ENCODE measurements at places on chromosomes 6 and 20.

DNA sequence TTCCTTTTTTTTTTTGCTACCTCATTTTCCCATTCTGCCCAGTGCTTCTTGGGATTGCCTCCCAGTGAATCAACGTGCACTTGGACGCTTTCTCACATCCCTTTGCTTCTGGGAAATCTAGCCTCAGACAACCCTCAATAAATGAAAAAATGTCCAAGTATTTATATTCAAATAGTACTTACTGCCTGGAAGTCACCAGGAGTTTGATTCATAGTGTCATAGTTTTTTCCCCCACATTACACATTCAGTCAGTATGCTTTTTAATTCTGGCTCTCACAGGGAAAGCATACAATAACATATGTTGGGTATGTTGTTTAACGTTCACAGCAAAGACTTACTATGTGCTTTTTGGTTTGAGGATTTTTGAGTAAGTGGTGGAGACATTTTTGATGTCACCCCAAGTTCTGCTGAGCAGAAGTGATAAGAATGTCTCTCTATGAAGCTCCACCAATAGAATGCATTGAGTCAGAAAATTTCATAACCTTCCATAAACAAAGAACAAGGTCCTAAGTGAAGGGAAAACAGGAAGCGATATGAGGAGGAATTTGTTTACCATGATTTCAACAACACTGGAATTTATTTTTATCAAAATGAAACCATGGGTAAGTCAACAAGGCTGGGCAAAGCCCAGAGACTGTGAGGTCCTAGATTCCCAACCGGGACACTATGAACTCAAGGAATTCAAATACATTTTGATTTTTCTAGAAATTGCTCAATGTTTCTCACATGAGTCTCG is 301.2 kb upstream of the BMP2 start:
- DNase-seq = no peak

DNA sequence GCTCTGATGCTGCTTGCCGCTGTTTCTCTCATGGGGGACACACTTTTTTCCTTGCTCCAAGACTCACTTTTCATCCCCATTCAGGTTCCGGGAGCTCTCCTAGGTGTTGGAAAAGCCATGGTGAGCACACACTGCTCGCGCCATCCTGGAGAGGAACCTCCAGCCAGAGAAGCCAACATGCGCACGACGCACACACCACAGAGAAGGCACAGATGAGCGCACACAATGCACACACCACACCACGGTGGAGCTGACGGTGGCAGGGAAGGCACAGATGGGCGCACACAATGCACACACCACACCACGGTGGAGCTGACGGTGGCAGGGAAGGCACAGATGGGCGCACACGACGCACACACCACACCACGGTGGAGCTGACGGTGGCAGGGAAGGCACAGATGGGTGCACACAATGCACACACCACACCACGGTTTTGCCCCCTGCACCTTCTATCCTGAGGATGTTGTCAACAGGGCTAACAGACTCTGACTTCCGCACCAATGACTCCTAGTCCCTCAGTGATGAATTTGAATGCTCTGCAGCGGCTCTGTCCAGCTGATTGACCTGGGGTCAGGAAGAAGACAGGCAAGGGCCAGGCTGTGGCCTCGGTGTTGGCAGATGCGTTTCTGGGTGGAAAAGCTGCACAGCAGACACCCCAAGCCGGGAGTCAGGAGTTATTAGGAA is 154.7 kb downstream of the ERMARD start:
- DNase-seq = no peak

- no peak for DNase-seq
Observed at GRCh38 chr6:32664827-32665362, 1.6 kb downstream of the HLA-DQB1 start.

GRCh38 chr6:106693418-106693817 is 64.0 kb downstream of the QRSL1 start:
- DNase-seq = no peak

- DNase-seq = no peak
Observed at GRCh38 chr6:166464068-166465002, 81.6 kb upstream of the MPC1 start.

DNA sequence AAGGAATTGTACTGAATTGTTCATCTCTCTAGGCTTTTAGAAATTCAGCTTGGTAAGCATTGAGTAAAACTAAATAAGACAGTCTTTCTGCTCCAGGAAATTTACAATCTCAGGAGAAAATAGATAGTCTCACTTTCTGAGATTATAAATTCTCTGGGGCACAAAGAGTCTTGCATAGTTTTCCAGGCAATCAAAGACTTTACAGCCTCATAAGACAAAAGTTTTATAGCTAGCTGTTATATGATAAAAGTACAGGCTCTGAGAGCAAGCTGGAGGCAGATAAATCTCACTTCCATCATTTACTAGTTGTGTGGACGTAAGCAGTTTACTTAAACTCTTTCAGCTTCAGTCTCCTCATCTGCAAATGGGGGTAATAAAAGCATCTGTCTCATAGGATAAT is 11.4 kb downstream of the FRK start:
- DNase-seq = no peak

DNA sequence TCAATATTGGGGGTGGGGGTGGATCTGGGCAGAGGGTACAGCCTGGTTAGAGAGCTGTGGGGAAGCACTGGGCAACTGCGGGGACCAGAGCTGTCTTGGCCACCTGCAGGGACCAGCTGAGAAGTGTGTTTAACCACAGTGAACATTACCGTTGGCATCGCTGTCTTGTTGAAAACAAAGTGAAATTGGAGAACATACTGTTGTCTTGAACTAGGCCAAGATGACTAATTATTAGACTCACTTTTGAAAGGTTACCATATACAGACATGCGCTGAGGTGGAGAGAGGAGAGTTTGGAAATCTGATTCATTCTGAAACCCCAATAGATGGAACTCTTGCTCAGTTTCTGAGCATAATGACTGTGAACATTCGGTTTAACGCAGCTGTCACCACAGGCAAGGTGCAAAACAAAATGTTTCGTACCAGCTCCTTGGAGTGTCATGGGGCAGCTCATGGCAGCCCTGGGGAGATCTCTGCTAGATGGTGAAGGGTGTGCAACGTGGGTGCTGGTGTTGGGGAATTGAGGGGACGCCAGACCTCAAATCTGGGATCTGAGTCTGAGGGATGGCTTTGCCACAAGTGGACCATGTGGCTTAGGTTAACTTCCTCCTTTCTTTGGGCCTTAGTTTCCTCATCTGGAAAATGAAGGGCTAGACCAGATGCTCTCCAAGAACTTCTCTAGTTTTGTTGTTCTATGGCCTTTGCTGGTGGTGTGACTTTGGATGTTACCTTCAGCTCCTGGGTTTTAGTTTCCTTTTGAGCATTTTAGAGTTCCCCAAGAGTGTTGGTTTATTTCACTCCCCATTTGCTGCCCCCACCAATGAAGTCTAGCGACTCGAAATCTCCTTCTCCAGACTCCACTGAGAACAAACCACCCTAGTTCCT is 24.6 kb upstream of the GTSF1L start:
- no peak for DNase-seq

GRCh38 chr6:4712291-4712690 is 63.9 kb upstream of the CDYL start:
- no peak for DNase-seq

GRCh38 chr6:105257340-105257739 is 77.5 kb upstream of the POPDC3 start:
- no peak for DNase-seq

DNA sequence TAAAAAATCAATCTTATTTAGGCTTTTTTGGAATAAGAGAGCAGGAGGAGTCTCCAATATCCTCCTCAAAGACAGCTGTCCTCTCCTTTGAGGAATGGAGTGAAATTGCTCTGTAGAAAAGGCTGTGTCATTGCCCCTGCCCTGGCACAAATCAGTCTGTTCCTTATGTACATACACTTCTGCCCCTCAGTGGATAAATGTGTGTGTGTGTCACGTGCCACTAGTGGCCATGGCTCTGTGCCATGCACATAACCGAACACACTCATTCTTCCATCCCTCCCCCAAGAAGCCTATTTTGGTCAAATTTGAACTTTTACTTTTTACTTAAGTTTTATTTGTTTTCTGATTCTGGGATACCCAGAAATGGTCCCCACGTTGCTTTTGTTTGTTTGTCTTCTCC is 49.2 kb downstream of the ANKS1A start:
- no peak for DNase-seq

- DNase-seq = no peak
Observed at GRCh38 chr6:75230484-75231325, 12.9 kb downstream of the COX7A2 start.

DNA sequence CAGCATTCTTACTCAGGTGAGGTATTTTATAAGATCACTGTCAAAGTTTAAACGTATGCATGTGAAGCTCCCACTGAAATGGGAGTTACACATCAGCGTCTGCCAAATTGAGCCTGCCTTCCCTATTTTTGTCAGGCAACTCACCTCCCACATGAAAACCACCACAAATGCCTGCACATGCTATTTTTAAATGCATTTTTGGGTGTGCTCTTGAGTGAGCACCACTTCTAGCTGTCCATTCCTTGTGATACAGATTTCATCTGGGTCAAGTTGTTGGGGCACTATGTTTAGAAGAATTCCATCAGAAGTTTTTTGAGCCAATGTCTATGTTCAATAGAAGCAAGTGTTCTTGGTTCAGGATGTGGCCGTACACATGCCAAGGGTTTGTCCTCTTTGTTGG is 71.7 kb upstream of the RIPPLY2 start:
- DNase-seq = no peak

GRCh38 chr6:116682334-116682712 is 1.3 kb downstream of the KPNA5 start:
- DNase-seq = no peak

- no peak for DNase-seq
Observed at GRCh38 chr6:99187429-99187828, 162.0 kb downstream of the FAXC start.

- DNase-seq = no peak
Observed at GRCh38 chr20:60214901-60215815, 256.9 kb downstream of the CDH26 start.

- no peak for DNase-seq
Observed at GRCh38 chr6:47809873-47810272, 28.0 kb downstream of the OPN5 start.

DNA sequence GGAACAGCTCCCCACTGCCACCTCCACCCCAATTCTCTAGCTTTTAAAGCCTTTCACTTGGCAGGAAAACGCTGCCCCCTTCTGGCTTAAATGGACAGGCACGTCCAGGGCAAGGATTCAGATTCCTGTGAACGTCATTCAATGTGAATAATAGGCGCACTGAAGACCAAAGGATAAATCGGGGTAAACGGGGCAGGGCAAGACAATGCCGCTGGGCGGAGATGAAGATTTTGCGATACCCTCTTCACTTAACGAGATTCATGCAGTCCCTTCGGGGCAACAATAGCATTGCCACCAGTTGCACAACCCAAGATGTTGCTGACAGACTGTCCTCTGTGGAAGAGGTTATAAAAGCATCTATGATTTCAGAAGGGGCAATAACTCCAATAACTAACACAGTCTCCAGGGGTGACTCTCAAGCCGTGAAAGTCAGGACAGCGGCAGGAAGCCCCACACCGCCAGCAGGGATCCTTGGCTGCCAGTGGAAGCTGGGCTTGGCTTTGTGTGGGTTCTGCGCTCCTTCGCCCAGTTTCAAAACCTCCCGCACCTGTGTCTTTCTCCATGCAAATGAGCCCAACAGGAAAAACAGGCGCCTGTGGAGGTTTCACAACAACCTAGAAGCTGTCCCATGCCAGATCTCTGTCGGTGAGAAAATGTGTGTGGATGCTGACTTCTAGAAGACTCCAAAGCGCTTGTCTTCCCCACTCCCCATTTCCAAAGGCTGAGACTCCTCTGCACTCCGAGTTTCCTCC is 291.8 kb downstream of the BMP7 start:
- no peak for DNase-seq

DNA sequence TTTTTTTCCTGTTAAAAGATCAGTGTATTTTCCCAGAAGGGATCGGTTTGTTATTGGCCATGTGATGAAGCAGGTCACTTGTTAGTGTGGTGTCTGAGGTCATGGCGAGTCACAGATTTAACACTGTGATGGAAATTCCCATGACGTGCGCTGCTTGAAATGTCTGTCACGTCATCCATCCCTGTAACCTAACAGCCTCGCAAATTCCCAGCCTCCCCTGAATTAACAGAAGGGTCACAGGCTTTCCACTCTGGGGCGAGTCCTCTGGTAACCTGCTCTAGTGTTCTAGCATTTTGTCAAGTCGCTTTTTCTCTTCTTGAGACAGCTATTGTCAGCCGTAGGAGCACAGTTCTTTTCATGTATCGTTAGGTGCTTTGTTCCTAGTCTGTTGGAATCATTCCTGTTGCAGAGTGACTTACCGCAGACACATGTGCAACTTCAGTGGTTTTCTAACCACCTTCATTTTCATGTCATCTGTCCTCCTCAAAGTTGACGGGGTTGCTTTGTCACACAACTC is 137.2 kb downstream of the MAP3K4 start:
- no peak for DNase-seq

DNA sequence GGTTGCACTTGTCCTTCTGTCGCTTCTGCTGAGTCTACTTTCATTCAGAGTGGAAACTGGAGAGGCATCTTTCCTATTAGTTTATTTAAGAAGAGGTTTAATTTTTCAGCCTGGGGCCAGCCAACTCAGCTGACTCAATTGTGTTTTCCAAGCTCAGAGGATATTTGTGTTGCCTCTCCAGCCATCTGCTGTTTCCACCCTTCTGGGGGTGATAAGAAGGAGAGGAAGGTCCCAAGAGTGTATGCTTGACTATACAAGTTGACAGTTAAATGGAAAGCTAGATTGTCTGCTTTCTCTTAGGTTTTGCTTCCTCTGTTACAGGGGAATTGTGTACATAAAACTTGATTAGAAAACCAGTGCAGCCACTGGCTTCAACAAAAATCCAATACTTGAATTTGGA is 3.0 kb downstream of the PSMF1 start:
- DNase-seq = no peak

- DNase-seq = no peak
Observed at GRCh38 chr20:24985802-24986201, 6.7 kb downstream of the APMAP start.

GRCh38 chr6:114142258-114142657 is 171.3 kb upstream of the HDAC2 start:
- no peak for DNase-seq

GRCh38 chr6:167831281-167831828 is 4.6 kb downstream of the AFDN start:
- DNase-seq = no peak

Measured in activated effector memory CD4-positive, alpha-beta T cell treated with Interleukin-2 at 50 U/mL for 16 hours (primary cell).